Right kidney (tissue), 9 donors: ENCODE measurements at places on chromosomes 4 and X.

GRCh38 chr4:186240848-186241491, 13.7 kb downstream of the KLKB1 start:
- DNase-seq: no peak

- peak; percentile 16 for DNase-seq
Observed at GRCh38 chr4:184782731-184783373, 42.9 kb downstream of the ACSL1 start.

- no peak for DNase-seq
Observed at GRCh38 chrX:12239356-12240082, 101.2 kb downstream of the FRMPD4 start.

DNA sequence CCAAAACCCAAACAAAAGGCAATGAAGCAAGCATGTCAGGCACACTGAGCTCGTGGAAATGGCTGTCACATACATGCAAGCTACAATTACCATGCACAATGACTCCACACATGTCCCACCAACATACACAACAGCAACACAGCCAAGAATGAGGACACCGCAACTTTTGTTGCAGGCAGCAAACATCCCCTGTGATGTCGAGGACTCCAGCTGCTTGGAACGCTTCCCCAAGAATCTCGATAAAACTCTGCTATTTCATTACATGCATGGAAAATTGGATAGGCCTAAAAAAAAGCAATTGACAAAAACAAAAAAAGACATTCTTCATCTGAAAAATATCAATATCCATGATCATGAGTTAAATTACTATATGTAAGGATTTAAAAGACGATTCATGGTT, 11.8 kb downstream of the ANOS1 start:
- no peak for DNase-seq

DNA sequence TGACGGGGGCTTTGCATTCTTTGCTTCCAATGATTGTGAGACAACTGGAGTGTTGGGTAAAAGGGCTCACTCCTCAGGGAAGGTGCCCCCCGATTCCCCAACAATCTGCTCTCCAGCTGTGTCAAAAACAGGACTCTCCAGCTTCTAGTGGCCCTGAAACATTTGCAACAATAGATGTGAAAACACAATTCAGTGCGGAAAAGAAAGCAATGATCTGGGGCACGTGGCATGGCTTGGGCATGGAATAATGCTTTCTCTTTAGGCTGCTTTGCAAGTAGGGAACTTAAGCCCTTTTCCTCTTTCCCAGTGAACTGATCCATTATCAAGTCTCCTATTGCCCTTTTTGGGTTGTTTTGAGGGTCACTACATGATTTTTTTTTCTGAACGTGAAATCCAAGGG, 239.9 kb downstream of the C4orf33 start:
- no peak for DNase-seq

DNA sequence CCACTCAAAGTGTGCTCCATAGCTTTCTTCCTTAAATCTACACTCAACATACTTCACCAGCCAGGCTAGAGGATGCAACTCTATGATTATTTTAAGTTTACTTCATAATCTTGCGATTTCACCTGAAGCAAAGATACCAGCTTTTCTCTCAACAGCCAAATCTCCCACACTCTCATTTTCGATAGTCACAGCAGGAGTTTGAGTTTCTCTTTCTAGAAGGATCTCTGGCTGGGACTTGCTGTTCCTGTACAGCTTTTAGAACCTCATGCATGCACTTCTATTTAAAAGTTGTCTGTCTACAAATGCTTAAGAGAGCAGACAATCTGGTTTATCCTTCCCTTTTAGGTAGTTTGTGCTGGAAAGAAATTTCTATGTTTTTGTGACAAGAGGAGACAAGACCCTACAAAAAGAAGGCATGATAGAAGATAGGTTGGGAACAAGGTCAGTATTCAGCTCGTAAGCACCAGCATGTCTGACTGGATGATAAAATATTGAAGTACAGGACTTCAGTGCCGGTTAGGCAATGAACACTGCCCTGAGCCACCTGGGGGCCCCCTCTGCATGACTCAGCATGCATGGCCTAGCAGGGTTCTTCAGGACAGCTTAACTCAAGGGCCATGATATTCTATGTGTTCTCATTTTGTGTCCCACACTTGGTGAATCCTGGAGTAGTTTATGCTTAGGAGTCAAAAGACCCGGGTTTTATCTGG, 65.6 kb downstream of the ATXN3L start:
- DNase-seq: no peak

- no peak for DNase-seq
Observed at GRCh38 chr4:76658231-76659102, 223.4 kb downstream of the SHROOM3 start.

- no peak for DNase-seq
Observed at GRCh38 chr4:56129431-56129861, 180.7 kb downstream of the CEP135 start.

- no peak for DNase-seq
Observed at GRCh38 chrX:31353095-31353494, 281.3 kb upstream of the FTHL17 start.

DNA sequence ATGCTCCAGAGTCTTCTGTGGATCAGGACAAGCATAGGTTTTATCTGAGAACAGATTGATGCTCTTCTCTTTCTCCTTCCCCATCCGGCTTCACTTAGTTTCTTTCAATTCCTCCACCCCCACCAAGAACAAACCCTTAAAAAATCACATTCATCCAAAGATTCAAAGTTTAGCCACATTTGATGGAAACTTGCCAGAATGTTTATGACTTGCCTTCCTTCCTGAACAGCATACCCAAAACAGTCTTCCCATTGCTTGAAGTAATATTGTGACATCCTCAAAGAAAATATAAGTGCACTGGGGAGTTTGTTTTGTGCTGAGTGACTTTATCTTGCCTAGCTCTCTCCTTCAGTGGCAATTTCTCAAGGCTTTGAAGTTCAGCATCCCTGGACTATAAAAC, 83.0 kb downstream of the MAGEB17 start:
- DNase-seq: no peak

- no peak for DNase-seq
Observed at GRCh38 chr4:42488554-42488953, 91.3 kb downstream of the SHISA3 start.

DNA sequence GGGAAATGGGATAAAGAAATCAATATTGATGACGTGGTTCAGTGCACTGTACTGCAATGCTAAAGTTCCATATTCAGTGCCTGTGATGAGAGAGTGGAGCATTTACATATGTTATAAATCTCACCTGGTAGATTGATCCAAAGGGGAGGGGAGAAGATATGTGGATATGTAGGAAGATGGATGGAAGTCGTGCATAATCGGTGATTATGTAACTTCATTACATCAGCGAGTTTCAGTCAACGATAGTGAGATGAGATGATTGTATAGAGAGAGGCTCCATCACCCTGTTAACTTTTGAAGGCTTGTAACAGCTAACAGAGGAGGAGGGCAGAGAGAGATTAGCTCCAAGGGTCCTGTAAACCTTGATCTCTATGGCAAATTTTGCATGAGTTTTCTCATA, 1.8 kb downstream of the IL1RAPL1 start:
- peak; percentile 6 for DNase-seq

DNA sequence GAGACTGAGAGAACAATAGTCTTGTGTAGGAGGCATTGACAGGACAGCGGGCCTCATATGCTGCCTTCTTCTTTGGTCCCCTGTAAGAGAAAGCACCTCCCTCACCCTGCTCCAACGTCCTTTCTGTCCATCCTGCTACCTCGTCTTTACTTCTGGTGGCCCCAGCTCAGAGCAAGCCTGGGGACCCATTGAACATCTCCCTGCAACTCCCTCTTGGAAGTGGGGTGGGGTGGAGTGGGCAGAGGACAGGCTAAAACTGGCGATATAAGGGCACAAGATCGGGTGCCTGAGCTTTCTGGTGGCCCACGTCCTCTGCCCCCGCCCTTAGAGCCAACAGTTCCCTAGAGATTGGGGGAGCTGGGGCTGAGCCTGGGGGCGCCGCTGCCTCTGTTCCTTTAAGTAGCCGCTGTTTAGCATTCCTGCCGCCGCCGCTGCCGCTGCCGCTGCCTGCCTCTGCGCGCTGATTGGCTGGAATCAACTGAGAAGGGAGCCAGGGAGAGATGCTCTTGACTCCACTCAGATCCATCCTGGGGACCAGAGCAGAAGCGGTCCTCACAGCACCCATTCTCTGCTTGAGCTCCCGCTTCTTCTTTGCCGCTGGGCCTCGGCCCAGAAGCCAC, at the start of gene DLG3:
Gene DLG3, plus strand, starts transcription at position 510 of the 620 bp plus-strand sequence. CDS start 367 bp downstream, outside the sequence.
- DNase-seq: no peak

- no peak for DNase-seq
Observed at GRCh38 chr4:11605597-11605996, 176.9 kb upstream of the HS3ST1 start.

- peak; percentile 6 for DNase-seq
Observed at GRCh38 chr4:16413814-16414555, 187.7 kb upstream of the TAPT1 start.

GRCh38 chr4:44978020-44978419, 251.7 kb upstream of the GNPDA2 start:
- DNase-seq: no peak

DNA sequence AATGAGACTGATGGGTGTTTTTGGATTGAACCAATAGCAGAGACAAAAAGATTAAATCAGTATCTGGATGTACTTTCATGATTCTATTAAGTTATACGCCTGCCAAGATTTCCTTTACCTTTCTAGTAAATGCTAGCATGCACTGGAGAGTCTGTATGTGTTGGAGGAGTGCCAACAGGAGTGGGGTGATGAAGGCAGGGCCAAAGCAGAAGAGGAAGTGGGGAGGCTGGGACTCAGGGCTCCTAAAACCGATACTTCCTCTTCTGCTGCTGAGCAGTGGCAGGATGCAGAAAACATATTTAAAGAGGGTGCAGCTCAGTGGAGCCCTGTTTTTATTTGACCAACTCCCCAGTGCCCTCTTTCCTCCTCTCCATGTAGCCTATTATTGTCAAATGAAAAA, 5.6 kb downstream of the CYSLTR1 start:
- no peak for DNase-seq

GRCh38 chr4:137663251-137664045, 131.2 kb upstream of the PCDH18 start:
- peak; percentile 41 for DNase-seq

- no peak for DNase-seq
Observed at GRCh38 chr4:11252149-11252548, 176.5 kb downstream of the HS3ST1 start.

DNA sequence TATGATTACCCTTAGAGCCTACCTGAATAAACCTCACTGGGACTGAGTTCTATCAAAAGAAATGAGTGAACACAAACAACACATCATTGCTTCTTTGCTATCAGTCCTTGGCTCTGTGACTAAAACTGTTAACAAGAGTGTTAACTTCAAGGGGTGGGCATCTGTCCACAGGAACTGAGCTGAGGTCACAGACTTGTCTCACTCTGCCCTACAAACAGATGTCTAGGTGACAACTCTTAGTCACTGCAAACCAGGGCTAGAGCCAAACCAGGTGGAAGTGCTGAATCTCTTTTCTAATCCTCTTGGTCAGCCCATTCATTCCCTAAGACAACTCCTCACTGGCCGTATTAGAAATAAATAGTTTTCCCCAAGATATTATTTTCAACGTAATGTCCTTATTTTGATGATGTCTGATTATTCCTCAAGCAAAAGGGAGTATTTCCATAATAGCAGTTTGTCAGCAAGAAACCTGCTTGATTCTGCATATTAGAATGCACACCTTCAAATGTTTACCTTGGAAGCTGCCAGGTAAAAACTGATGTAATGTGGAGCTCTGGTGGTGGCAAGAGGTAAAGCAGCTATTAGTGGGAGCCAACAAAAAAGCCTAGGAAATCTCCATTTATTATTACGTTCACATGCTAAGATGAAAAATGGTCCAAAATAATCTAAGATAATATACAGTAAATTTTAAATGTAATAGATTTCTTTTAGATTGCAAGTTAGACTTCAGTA, 4.0 kb downstream of the COL25A1 start:
- DNase-seq: peak; percentile 9

DNA sequence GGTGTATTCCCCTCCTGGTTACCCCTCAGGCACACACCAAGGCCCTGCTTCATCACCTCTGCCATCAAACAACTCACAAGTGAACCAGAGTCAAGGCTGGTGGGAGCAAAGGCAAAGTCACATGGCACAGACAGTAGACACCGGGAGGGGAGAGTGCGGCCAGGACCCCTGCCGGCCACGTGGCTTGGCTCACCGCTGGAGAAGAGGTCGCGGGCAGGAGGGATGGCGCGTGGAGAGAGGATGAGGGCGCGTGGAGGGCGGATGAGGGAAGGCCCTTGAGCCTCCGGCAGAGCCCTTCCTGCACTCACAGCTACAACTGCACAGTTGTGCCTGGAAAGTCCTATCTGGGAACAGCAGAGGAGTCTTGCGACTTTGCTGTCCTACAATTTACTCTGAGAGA, 104.2 kb upstream of the ADRA2C start:
- no peak for DNase-seq

DNA sequence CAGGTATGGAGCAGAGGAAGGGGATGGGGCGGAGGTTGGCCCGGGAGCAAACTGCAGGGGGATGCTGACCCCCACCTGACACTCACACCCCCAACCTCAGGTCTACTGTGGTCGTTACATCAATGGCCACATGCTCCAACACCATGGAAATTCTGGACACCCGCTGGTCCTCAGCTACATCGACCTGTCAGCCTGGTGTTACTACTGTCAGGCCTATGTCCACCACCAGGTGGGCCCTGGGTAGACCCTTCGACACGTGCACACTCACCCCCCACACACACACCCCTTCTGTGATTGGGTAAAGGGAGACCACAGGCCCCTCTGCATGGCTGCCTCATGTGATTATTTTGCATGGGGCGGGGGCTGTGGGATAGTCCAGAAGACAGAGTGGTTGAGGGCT, 2.2 kb upstream of the ERAS start:
- DNase-seq: no peak

DNA sequence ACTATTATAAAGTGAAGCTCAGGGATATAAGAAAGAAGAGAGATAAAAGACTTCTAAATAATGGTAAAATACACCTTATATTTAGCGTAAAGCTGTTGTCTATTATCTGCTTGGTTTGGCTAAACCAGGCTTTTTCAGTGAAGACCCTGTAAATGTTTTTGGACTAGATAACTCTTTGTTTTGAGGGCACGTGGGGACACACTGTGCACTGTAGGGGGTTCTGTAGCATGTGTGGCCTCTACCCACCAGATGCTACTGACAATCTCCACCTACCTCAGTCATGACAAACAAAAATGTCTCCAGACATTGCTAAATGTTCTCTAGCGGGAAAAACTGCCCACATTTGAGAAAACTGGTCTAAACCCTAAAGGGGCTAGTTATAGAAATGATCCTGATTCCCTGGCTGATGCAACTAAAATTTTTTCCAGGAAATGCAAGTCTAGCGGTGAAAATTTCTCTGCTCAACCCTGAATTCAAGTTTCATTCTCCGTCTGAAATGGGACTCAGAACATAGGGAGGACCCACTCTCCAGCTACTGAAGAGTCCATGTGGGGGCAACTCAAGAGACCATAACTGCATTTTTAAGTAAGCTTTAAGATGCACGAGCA, 355.2 kb upstream of the RASGEF1B start:
- no peak for DNase-seq

- no peak for DNase-seq
Observed at GRCh38 chrX:154032653-154033052, 13.0 kb upstream of the IRAK1 start.

DNA sequence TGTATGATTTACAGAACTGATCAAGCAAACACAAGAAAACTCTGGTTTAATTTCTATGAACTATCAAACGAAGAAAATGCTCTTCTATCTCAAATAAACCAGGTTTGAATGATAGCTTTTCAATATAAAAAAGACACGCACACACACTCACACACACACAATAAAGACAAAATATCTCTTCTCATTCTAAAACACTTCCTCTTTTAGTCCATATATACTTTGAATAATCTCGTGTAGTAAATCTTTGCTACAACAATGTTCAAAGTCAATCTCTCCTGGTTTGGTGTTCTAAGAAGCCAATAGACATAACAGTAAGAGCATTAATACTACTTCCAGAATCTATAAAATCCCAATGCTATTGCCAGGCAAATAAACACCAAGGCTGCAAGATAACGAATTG, 13.3 kb downstream of the CXCL2 start:
- no peak for DNase-seq
